ENCODE measurements at places on chromosomes 1 and 21.

GRCh38 chr1:53686091-53686964 lies 52.6 kb downstream of the GLIS1 start:
- DNase-seq: no peak

DNA sequence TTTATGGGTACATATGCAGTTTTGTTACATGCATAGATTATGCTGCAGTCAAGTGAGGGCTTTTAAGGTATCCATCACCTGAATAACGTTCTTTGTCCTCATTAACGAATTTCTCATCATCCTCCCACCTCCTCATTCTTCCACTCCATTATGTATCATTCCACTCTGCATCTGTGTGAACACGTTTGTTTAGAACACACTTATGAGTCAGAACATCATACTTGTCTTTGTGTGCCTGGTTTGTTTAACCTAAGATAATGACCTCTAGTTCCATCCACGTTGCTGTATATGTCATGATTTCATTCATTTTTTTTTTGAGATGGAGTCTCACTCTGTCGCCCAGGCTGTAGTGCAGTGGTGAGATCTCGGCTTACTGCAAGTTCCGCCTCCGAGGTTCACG lies 6.7 kb upstream of the MPC2 start:
- no peak for DNase-seq

DNA sequence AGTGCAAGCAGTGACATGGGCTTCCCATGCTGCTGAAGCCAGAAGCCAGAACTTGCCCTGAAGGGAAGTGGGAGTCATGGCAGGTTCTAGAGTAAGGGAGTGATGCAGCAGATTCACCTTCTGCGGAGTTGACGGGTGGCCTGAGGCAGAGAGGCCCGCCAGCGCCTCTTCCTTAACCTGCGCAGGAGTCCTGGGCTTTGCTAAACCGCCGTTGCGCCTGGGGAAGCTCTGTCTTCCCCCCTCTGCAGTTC lies 67.3 kb downstream of the OBSCN start:
- no peak for DNase-seq

GRCh38 chr1:222600281-222600680 lies 10.5 kb upstream of the TAF1A start:
- no peak for DNase-seq

DNA sequence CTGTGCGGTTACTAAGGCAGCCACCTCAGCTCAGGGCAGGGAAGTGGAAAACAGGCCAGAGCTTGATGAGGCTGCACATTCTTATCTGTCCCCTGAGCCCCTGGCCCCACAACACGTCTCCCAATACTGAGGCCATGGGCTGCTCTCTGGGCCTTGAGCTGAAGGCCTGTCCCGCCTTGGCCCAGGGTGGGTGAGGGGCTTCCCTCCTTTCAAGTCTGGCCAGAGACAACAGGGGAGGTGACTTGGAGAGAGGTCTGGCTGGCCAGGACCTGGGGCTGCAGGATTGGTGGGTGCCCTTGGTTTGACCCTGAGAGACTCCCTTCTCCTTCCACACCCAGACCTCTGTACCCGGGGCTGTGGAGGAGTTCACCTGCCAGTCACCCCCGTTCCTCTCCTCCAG lies 563.8 kb downstream of the PTPRU start:
- no peak for DNase-seq

- peak; percentile 84 for DNase-seq
These were observed 87.4 kb downstream of the FASLG start for GRCh38 chr1:172746091-172746949.

GRCh38 chr1:227042292-227042691 lies 102.2 kb downstream of the COQ8A start:
- DNase-seq: no peak

GRCh38 chr1:144101397-144102045 lies 129.7 kb upstream of the FAM72C start:
- DNase-seq: no peak

GRCh38 chr1:24058671-24059455 lies 53.1 kb downstream of the MYOM3 start:
- DNase-seq: no peak

GRCh38 chr1:167542109-167543032 lies 11.2 kb downstream of the CREG1 start:
- peak; percentile 34 for DNase-seq

GRCh38 chr1:43421976-43422750 lies 31.6 kb downstream of the HYI start:
- DNase-seq: no peak

GRCh38 chr1:118944133-118944532 lies 44.0 kb downstream of the TBX15 start:
- no peak for DNase-seq

DNA sequence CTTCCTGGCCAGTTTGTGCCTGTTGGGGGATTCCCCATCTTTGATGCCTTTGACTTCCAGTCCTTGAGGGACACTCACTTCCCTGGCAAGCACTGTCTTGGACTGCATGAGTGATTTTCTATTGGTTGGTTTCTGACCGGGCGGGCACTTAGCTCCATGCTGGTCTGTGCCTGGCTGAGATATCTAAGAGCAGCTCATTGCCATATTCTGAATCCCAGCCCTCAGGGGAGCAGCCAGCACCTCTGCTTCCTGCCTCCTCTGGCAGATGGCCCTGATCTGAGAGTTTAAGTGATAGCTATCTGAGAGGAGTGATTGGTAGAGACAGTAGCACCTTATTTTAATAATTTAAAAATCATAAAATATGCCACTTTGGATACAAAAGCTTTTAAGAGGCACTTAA lies 52.5 kb downstream of the DISC1 start:
- no peak for DNase-seq

DNA sequence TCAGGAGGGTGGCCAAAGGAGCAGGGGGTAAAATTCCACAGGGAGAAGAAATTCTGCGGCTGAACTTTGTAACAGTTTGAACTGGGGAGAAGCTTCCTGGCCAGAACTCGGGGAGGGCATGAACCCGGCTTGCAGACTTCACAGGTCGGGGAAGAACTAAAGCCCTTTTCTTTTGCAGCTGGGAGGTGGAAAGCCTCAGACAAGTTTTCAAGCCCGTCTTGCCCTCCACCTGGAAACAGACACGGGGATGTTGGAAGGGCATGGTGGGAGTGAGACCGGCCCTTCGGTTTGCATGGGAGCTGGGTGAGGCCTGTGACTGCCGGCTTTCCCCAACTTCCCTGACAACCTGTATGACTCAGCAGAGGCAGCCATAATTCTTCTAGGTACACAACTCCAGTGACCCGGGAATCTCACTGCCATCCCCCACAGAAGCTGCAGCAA lies 11.3 kb downstream of the THEM4 start:
- no peak for DNase-seq

DNA sequence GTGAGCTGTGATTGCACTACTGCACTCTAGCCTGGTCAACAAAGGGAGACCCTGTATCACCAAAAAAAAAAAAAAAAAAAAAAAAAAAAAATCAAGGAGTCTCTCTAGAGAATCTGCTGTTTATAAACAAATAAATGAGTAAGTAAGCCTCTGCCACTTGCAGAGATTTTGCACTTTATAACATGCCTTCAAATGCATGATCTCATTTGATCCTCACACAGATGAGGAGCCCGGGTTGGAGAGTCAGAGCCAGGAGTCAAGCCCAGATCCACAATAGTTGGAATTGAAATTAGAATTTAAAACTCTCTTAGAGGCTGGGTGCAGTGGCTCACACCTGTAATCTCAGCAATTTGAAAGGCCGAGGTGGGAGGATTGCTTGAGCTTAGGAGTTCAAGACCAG lies 4.0 kb downstream of the PRELP start:
- no peak for DNase-seq

DNA sequence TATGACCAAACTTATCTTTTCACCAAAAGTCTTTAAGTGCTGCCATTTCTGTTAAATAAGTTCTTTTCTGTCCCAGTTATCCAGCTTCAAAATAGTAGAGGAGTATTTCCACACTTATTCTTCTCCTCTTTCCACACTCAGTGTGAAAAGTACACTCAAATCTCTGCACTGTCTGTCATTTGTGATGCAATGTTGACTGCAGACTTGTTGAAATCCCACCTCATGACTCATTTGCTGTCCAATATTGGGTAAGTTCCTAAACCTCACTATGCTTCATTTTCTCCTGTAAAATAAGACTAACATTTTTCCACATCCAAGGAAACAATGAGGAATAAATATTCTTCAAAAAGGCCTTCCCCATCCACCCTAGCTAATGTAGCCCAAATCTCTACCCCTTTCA lies 17.5 kb downstream of the LRRIQ3 start:
- no peak for DNase-seq

- DNase-seq: no peak
These were observed 77.7 kb downstream of the ST6GALNAC5 start for GRCh38 chr1:76944942-76945341.

DNA sequence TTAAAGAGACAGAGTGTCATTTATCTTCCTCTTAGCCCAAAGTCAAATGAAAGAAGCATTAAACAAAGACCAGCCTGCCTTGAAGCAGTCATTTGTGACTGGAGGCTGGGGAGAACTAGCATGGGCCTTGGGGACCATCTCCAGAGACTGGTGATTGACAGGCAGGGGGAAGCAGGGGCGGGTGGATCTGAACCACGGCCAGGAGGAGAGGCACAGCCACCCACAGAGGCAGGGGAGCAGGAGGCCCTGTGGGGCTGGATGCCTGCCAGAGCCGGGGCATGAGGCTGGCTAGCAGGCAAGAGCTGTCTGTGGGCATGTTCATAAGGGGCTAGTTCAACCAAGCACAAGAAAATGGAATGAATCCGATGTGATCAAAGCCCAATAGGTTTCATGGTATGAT lies 73.9 kb downstream of the PLXNA2 start:
- DNase-seq: peak; percentile 83

GRCh38 chr21:32674038-32674437 lies 53.8 kb downstream of the SYNJ1 start:
- no peak for DNase-seq

DNA sequence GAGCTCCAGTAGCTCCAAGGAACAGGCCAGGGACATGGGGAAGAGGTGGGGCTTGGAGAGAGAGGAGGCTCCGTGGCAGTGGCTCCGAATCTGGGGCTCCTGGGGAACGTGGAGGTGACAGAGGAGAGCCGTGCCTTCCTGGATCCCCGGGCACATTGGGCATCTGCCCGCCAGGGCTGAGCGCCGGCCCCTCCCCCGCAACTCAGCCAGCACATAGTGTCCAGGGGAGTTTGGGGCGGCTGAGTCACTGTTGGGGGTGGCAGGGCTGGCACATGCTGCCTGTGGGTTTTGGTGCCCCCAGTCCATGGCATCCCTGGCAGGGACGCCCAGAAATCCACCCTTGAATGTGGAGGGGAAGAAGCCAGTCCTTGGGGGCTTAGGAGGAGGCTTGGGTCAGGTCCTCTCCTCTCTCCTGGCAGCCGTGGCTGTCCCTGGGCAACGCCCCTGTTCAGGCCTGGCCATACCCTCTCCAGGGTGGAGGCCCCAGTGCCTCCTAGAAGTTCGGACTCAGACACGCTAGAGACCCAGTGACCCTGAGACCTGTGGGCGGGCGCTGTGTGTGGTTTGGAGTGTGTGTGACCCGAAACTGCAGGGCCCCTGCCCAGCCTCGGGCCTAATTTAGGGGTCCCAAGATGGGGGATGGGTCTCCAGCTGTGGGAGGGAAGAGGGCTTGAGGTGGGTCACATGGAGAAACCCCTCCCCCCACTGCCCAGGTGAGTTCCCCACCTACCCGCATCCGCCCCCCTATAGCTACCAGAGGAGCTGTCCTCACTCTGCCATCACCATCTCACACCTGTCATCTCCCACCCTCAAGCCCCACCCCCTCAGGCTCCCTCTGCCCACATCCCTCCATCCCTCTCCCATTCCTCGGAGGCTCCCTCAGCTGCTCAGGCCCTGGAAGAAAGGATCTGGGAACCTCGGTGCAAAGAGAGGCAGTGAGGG lies 1.6 kb downstream of the HSPB7 start:
- no peak for DNase-seq

DNA sequence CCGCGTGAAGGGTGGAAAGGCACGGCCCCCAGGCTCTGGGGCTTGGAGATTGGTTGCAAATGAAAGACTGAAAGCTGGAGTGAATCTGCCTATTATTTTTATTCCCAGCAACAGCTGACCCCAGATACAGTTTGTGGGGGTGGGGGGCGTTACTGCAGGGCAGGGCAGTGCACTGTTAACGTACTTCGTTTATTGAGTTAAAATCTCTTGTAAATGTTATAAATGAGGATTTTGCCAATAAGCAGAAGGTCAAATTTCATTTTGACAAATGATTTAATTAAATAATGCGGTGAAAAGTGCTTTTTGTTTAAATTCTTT lies 1.0 kb upstream of the VPS26C start:
- no peak for DNase-seq

GRCh38 chr21:28142697-28143096 lies 850.0 kb downstream of the LTN1 start:
- no peak for DNase-seq

- no peak for DNase-seq
These were observed 19.7 kb downstream of the GNAI3 start for GRCh38 chr1:109567877-109568672.

Measured in hematopoietic multipotent progenitor cell treated with erythropoietin and hydrocortisone succinate and interleukin-3 and kit ligand, for 8 days (in vitro differentiated cells).